Vagina (tissue), 2 donors: ENCODE measurements at places on chromosomes 12 and 14. TPM values are rescaled to one million over a fixed set of nuclear protein-coding genes. Genes with fewer than 3 reads are reported as not detected.

Gene AMDHD1
- total RNA-seq, result 0.49 TPM

Gene TAS2R46
- 2.0 TPM for total RNA-seq

Gene ZBTB39
- 6.1 TPM for total RNA-seq

Gene NFE2
- total RNA-seq, result not detected

Gene SYT1
- total RNA-seq, result 13.3 TPM

Gene RPGRIP1
- total RNA-seq, result not detected

Gene SIX4
- 1.5 TPM for total RNA-seq

Gene SLC4A8
- 0.74 TPM for total RNA-seq

Gene TCL1A
- total RNA-seq, result not detected

Gene TSPAN19
- not detected for total RNA-seq

Gene LETMD1
- total RNA-seq, result 64.3 TPM

Gene KIF26A
- total RNA-seq, result 2.7 TPM

Gene GZMH
- total RNA-seq, result not detected

Gene SLC8A3
- total RNA-seq, result 0.49 TPM

Gene PLEKHD1
- total RNA-seq, result not detected

Gene SLCO1B1
- total RNA-seq, result not detected

Gene SLC10A1
- total RNA-seq, result not detected

Gene DCP1B
- 17.4 TPM for total RNA-seq

Gene DNAL1
- 4.7 TPM for total RNA-seq

Gene CLEC7A
- total RNA-seq, result 7.9 TPM

Gene PRH2
- total RNA-seq, result not detected

Gene SH2B3
- total RNA-seq, result 24.1 TPM

Gene BBOF1
- 5.6 TPM for total RNA-seq
